Osteocyte (in vitro differentiated cells): ENCODE measurements at places on chromosomes 1 and 21. TPM values are rescaled to one million over a fixed set of nuclear protein-coding genes. Genes with fewer than 3 reads are reported as not detected.

DNA sequence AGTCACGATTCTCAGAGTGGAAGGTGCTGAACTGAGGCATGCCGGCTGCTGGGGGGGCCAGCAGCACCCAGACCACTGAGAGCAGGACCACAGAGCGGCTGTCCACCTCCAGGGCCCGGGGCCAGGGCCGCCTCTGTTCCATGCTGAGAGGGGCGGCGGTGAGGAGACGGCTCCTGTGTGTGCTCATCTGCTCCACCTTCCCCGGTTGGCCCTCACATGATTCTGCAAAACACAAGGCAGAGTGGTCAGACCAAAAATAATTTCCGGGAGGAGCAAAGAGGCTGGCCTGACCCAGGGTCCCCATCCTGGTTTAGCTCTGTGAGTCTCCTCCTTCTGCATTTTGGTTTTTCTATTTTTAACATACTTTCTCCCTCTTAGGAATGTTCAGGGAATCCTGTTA is 26.4 kb downstream of the PLXNA2 start:
- H3K4me3 ChIP-seq, result no peak overlapping the region
- peaks cover 66% of the 10 kb centered on the region for H3K4me1 ChIP-seq
- no peaks in the 10 kb centered on the region for H3K27me3 ChIP-seq
- H3K36me3 ChIP-seq, result peaks cover 19% of the 10 kb centered on the region

- H3K4me3 ChIP-seq, result peak overlapping the region; percentile 99
- no peak for DNase-seq
- H3K4me1 ChIP-seq, result peaks cover 45% of the 10 kb centered on the region
- no peaks in the 10 kb centered on the region for H3K36me3 ChIP-seq
These were observed 789 bp upstream of the PTPN14 start for GRCh38 chr1:214552174-214552608.

DNA sequence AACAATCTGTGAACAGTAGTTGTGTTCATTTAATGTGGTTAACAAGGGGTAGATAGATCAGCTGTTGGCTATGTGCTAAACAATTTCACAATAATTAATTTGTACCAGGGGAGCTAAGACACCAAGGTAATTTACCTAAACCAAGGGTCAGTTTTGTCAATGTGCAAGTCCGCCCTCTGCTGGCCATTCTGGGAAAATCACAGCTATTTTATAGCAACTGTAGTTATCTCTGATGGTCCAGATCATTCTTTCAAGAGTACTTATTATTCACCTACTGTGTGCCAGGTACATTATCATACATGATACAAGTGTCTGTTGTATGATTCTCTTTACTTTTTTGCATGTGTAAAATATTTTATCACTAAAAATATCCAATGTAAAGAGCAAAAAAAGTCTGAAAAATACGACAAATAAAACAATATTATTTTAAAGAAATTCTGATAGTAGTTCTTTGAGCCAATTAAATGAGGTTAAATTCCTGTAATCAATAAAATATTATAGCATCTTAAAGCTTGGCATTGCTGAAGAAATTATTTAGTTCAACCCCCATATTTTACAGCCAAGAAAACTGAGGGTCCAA is 312.3 kb upstream of the FAM78B start:
- H3K4me1 ChIP-seq, result no peaks in the 10 kb centered on the region
- no peak overlapping the region for H3K4me3 ChIP-seq
- no peaks in the 10 kb centered on the region for H3K27me3 ChIP-seq
- no peak overlapping the region for H3K27ac ChIP-seq
- DNase-seq, result no peak

DNA sequence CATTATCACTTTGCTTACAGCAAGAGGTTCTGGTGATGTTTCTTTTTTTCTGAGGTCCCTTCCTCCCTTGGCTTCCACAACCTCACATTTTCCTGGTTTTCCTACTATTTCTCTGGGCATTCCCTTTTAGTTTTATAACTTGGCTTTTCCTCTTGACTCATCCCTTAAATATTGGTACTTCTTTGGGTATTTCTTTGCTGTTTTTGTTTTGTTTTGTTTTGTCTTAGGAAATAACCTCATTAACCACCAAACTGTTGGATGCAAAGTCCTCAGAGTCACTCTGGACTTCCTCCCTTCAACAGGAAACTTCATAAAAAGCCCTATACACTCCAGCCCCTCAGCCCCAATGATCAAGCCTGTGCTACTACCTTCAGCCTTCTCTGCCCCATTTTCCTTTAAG is 211.1 kb downstream of the DUSP10 start:
- no peak for DNase-seq
- H3K4me3 ChIP-seq, result no peak overlapping the region
- H3K27ac ChIP-seq, result no peak overlapping the region
- no peaks in the 10 kb centered on the region for H3K4me1 ChIP-seq
- H3K36me3 ChIP-seq, result no peaks in the 10 kb centered on the region

- H3K27ac ChIP-seq, result no peak overlapping the region
- peaks cover 54% of the 10 kb centered on the region for H3K4me1 ChIP-seq
- no peaks in the 10 kb centered on the region for H3K36me3 ChIP-seq
- peaks cover 7% of the 10 kb centered on the region for H3K27me3 ChIP-seq
- DNase-seq, result peak; percentile 64
These were observed 125.9 kb downstream of the RHOU start for GRCh38 chr1:228860911-228861831.

- peak overlapping the region; percentile 85 for H3K27ac ChIP-seq
- DNase-seq, result no peak
- H3K36me3 ChIP-seq, result peaks cover 20% of the 10 kb centered on the region
- H3K4me1 ChIP-seq, result peaks cover 67% of the 10 kb centered on the region
- H3K27me3 ChIP-seq, result no peaks in the 10 kb centered on the region
- peak overlapping the region; percentile 66 for H3K4me3 ChIP-seq
These were observed 19.1 kb downstream of the CDC42BPA start for GRCh38 chr1:227299241-227299627.

- H3K27me3 ChIP-seq, result peaks cover 4% of the 10 kb centered on the region
- no peak overlapping the region for H3K27ac ChIP-seq
- peak; percentile 89 for DNase-seq
- no peak overlapping the region for H3K4me3 ChIP-seq
These were observed 25.5 kb downstream of the CD34 start for GRCh38 chr1:207885129-207886032.

- peak overlapping the region; percentile 99 for H3K27ac ChIP-seq
- peaks cover 36% of the 10 kb centered on the region for H3K4me1 ChIP-seq
- no peaks in the 10 kb centered on the region for H3K36me3 ChIP-seq
These were observed 887 bp downstream of the SLC19A2 start for GRCh38 chr1:169484683-169485430.

- no peak for DNase-seq
- no peaks in the 10 kb centered on the region for H3K27me3 ChIP-seq
- H3K4me3 ChIP-seq, result no peak overlapping the region
- H3K4me1 ChIP-seq, result peaks cover 1% of the 10 kb centered on the region
These were observed 61.8 kb upstream of the GRHL3 start for GRCh38 chr1:24257373-24257772.

DNA sequence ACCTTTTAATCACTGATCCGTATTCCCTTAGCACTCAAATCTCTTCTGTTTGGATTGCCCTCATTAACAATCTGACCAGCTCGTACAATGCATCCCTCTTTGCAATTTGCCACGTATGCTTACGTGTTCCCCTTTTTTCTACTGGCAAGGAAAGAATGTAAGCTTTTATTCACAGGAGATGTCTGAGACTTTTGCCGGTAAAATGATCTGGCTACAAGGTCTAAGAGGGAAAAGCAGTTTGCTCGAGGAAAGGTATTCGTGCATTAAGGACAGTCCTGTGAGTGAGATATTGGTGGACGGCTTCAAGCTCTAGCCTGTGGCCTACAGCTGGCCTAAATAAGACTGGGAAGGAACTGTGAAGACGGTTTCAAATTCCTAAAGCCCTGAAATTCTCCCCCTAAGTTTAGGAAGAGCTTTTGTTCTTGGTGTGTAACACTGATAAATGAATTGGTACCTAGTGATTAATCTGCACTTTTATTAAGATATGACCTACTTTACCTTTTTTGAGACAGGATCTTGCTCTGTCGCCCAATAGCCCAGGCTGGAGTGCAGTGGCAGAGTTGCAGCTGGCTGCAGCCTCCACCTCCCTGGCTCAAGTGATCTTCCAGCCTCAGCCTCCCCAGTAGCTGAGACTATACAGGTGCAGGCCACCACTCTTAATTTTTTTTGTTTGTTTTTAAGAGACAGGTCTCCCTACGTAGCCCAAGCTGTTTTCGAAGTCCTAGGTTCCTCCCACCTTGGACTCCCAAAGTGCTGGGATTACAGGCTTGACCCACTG is 895 bp upstream of the UBR4 start:
- no peaks in the 10 kb centered on the region for H3K27me3 ChIP-seq
- H3K36me3 ChIP-seq, result peaks cover 7% of the 10 kb centered on the region

GRCh38 chr1:65279070-65279779 is 30.1 kb upstream of the DNAJC6 start:
- no peak for DNase-seq
- H3K27ac ChIP-seq, result peak overlapping the region; percentile 81
- peaks cover 76% of the 10 kb centered on the region for H3K4me1 ChIP-seq
- peaks cover 14% of the 10 kb centered on the region for H3K36me3 ChIP-seq

GRCh38 chr1:99577313-99577712 is 68.6 kb upstream of the PALMD start:
- no peak overlapping the region for H3K27ac ChIP-seq
- no peak overlapping the region for H3K4me3 ChIP-seq
- H3K36me3 ChIP-seq, result no peaks in the 10 kb centered on the region
- no peak for DNase-seq
- H3K4me1 ChIP-seq, result peaks cover 30% of the 10 kb centered on the region

DNA sequence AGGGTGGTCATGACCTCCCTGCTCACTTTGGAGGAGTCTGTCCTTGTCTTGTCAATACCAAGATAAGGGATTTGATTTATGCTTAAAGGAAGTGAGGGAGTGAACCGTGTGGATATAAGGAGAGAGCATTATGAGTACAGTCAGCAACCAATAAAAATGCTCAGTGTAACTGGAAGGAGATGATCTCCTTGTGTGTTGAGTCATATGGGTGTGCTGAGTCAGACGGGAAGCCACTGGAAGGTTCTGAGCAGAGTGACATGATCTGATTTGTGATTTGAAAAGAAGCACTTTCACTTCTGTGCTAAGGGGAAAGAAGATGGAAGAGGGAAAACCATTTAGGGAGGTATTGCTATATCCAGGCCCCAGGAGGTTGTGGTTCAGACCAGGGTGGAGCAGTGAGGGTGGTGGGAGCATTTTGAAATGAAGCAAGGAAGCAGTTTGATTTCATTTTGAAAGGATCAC is 2.5 kb upstream of the BCL10 start:
- H3K27me3 ChIP-seq, result no peaks in the 10 kb centered on the region
- H3K27ac ChIP-seq, result peak overlapping the region; percentile 85
- H3K4me3 ChIP-seq, result peak overlapping the region; percentile 26
- H3K4me1 ChIP-seq, result peaks cover 34% of the 10 kb centered on the region
- no peak for DNase-seq
- H3K36me3 ChIP-seq, result no peaks in the 10 kb centered on the region

- no peak overlapping the region for H3K4me3 ChIP-seq
- H3K36me3 ChIP-seq, result peaks cover 40% of the 10 kb centered on the region
- H3K4me1 ChIP-seq, result peaks cover 20% of the 10 kb centered on the region
- no peaks in the 10 kb centered on the region for H3K27me3 ChIP-seq
- H3K27ac ChIP-seq, result peak overlapping the region; percentile 87
- DNase-seq, result no peak
These were observed 7.8 kb downstream of the UBIAD1 start for GRCh38 chr1:11280719-11281376.

DNA sequence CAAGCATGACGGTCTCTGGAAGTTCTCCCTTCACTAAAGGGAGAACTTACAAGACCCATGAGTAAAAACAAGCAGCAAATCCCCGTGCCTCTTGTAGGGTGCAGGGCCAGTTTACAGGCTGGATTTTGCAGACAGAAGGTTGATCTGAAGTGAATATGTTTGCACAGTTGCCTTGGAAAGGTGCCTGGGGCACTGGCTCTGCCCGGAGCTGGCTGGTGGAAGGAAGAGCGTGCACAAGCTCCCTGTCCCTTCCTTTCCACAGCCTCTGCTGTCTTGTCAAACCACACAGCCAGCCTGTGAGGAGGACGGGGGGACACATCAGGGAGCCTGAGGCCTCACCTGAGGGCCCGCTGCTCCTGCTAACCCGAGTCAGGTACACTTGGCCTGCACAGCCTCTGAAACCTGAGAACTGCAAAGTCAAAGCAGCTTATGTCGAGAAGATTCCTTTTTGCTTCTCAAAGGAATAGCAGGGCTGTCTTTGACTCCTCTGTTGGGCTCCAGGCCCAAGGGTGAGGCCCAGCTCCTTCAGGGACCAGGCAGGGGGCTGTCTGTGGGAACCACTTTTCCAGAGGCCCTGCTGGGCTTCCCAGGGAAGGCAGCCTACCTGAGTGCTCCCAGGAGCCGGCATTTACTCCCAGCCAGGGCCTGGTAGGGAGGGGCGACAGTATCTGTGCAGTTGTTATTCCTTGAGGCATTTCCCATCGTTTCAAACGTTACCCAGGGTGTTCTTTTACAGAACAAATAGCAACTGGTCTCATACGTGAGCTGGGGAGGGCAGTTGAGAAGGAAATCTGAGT is 251.5 kb downstream of the SIPA1L2 start:
- no peaks in the 10 kb centered on the region for H3K36me3 ChIP-seq
- peaks cover 27% of the 10 kb centered on the region for H3K4me1 ChIP-seq
- DNase-seq, result no peak
- no peaks in the 10 kb centered on the region for H3K27me3 ChIP-seq

DNA sequence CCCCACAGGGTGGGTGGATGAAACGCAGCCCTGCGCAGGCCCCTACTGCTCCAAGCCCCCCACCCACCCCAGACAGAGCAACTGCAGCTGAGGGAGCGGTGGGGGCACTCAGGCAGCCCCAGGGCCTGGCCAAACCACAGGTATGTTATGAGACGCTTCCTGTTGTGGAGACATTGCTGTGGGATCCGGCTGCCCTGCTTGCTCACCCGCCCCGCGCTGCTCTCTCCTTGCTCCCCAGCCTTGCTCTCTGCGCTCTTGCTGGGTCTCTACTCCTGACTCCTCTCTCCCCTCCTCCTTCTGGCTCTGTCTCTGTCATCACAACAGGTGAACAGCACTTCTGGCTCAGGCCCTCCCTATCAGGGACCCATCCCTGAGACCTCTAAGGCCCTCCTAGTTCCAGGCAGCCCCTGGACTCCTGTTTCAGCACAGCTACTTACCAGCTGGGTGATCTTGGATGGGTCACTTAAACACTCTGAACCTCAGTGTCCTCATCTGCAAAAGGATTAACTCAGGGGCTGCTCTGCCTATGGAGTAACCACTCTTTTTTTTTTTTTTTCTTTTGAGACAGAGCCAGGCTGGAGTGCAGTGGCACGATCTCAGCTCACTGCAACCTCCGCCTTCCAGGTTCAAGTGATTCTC is 15.9 kb downstream of the COL8A2 start:
- H3K27ac ChIP-seq, result peak overlapping the region; percentile 85
- no peak for DNase-seq
- H3K36me3 ChIP-seq, result no peaks in the 10 kb centered on the region
- no peaks in the 10 kb centered on the region for H3K27me3 ChIP-seq
- H3K4me1 ChIP-seq, result peaks cover 48% of the 10 kb centered on the region
- H3K4me3 ChIP-seq, result no peak overlapping the region

GRCh38 chr1:33298623-33299277 is 22.1 kb downstream of the A3GALT2 start:
- no peaks in the 10 kb centered on the region for H3K27me3 ChIP-seq
- no peak overlapping the region for H3K4me3 ChIP-seq
- H3K4me1 ChIP-seq, result peaks cover 14% of the 10 kb centered on the region
- DNase-seq, result no peak
- no peak overlapping the region for H3K27ac ChIP-seq

- no peaks in the 10 kb centered on the region for H3K4me1 ChIP-seq
- H3K27ac ChIP-seq, result no peak overlapping the region
- no peaks in the 10 kb centered on the region for H3K27me3 ChIP-seq
- H3K4me3 ChIP-seq, result no peak overlapping the region
- no peak for DNase-seq
These were observed 228.6 kb downstream of the PAPPA2 start for GRCh38 chr1:176691251-176692228.

GRCh38 chr1:214224611-214225354 is 56.2 kb upstream of the SMYD2 start:
- peaks cover 3% of the 10 kb centered on the region for H3K4me1 ChIP-seq
- H3K27me3 ChIP-seq, result peaks cover 37% of the 10 kb centered on the region

Gene CYP4A22
- total RNA-seq, result not detected in 2 replicates

Gene SNAP47
- total RNA-seq, result 28.6 and 29.6 TPM in 2 replicates

Gene DYRK3
- total RNA-seq, result 1.7 and 2.1 TPM in 2 replicates

Gene SLAMF8
- total RNA-seq, result not detected in 2 replicates

Gene SPATA1
- 1.7 and 2.3 TPM in 2 replicates for total RNA-seq

Gene NCMAP
- not detected in 2 replicates for total RNA-seq

Gene ASCL5
- total RNA-seq, result not detected in 2 replicates
